Stimulated activated CD4-positive, alpha-beta T cell treated with anti-CD3 and anti-CD28 coated beads, TNF-alpha, amount 100 ng/mL, for 24 hours (primary cell): ENCODE measurements at places on chromosomes 6 and 20.

DNA sequence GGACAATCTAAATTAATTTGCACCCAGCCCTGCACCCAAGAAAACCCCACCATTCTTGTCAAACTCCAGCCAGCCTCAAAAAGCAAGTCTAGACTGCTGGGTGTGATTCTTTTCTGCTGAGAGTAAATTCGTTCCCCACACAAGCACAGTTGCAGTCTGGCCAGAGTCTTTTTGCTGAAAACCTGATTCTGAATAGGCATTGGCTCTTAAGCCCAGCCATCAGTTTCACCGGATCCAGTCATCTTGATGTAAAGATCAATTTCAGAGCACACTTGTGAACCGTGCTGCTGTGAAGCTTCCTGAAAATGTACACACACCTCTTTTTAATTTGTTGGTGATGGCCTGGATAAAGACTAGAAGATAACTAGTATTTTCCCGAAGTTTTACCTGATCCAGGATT lies 159.4 kb upstream of the GGTLC1 start:
- no peak for DNase-seq

GRCh38 chr6:116280161-116280932 lies 617 bp upstream of the TSPYL1 start:
- no peak for DNase-seq

DNA sequence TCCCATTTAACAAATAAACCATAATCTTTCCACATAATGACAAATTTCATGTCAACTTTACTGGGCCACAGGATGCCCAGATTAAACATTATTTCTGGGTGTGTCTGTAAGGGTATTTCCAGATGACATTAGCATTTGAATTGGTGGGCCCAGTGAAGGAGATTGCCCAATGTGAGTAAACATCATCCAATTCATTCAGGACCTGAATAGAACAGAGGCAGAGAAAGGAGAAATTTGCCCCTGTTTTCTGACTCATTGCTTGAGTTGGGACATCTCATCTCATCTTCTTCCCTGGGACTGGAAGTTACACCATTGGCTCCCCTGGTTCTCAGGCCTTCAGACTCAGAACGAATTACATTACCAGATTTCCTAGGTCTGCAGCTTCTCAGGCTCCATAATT lies 142.9 kb downstream of the TPBG start:
- DNase-seq = no peak

DNA sequence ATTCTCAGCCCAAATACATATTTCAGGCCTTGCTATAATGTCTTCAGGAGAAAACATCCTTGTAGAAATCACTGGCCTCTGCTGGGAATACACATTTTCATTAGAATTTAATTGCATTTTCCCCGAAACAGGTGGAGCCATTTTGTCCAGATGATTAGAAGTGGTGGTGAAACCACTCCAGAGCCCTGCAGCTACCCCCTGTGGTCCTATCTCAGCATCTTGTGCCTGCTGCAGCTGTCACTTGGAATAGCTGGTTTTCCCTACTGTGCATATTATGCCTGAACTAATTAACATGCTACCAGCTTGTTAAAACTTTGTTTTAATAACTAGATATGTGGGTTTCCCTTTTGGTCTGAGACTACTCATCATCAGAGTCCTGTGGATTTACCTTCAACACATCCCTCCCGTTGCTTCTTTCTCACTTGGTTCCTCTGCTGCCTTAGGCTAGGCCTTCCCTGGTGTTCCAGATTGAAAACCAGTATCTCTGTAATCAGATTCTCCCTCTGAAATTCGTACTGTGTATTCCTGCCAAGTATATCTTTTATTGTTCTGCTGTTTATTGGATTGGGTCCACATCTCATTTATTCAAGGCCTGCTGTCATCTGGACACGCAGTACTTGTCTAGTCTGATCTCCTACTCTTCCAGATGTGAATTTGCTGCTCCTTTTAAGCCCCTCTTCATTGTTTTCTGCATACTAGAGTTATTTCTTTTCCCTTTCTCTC lies 15.2 kb downstream of the DNAH8 start:
- DNase-seq = no peak

DNA sequence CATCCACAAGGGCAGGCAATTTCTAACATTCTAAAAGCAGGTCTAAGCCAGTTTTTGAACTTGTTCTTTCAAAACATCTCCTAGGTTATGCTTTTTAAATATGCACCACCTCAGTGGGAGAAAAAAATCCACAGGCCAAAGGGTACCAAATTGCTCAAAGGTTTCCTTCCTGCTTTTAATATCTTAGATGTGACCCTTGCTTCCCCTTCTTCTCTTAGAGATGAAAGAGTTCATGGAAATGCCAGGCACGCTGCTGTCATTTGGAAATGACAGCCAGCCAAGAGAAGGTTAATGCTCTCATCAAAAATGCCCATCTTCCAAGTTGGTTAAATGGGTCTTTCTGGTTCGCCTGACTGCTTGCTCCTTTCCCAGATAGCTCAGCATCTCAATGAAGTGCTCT lies 497.1 kb downstream of the CD83 start:
- DNase-seq = no peak

DNA sequence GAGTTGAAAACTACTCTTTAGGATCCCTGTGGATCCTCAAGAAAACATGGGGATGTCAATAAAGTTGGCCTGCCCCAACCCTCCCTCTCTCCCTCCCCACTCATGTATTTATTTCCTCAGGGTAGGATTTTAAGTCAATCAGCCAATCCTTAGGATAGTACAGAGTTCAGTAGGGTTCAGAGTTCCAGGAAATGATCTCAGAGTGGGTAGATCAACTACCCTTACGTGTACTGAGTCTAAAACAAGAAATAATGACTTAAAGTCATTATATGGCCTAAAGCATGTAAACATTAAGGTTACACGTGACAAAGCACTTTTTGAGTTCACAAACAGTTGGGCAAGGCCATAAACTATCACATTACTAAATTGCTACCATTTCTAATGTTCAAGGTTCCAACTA lies 47.2 kb upstream of the REV3L start:
- no peak for DNase-seq

DNA sequence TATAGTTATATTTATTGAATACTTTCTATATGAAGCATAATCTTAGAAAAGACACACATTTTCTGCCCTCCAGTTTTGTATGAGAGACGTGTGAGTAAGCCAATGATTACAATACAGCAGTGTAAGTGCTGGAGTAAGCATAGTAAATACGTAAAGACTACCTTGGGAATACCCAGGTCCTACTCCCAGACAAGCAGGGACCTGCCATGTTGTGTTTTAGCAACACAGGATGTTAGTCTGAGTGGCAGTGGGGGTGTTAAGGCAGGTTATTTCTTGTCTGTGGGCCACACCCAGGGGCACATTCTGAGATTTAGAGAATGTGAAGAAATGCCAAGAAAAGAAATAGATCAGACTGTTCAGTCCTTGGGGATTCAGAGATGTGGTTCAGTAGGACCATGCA lies 34.3 kb upstream of the RNF144B start:
- no peak for DNase-seq

- DNase-seq = no peak
Observed at GRCh38 chr6:73569121-73569520, 48.3 kb upstream of the EEF1A1 start.

DNA sequence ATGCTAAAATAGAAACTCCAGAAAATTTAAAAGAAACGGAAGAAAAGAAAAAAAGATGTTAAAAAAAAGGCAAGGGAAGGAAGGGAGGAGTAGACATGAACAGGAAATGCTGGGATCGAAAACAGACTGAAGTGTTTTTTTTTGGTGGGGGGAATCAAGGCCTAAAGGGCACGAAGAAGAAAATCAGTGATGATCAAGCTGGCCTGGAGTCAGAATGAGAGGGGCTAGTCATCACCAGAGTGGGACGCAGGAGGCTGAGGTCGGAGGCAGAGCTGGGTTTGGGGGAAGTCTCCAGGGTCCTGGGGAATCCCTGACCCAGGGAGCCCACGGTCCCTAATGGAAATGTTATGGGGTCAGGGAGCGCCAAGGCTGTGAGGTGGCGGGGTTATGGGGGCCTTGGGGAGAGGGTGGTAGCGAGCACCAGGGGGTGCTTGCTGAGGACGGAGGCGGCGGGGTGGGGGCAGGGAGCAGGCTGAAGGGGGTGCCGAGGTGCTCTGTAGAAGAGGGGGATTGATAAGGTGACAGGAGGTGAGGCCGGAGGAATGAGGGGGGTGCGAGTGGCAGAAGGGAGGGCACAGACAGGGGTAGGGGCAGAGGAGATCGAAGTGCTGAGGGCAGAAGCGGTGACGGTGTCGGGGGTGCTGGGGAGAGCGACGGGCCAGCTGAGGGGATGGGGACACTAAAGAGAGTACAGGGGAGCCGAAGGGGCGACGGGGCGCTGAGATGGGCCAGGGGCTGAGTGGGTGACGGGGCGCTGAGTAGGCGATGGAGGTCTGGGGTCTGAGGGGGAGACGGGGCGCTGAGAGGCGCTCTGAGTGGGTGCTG lies 684 bp downstream of the ZNFX1 start:
- no peak for DNase-seq

- no peak for DNase-seq
Observed at GRCh38 chr6:20487669-20488375, 46.4 kb upstream of the CDKAL1 start.

DNA sequence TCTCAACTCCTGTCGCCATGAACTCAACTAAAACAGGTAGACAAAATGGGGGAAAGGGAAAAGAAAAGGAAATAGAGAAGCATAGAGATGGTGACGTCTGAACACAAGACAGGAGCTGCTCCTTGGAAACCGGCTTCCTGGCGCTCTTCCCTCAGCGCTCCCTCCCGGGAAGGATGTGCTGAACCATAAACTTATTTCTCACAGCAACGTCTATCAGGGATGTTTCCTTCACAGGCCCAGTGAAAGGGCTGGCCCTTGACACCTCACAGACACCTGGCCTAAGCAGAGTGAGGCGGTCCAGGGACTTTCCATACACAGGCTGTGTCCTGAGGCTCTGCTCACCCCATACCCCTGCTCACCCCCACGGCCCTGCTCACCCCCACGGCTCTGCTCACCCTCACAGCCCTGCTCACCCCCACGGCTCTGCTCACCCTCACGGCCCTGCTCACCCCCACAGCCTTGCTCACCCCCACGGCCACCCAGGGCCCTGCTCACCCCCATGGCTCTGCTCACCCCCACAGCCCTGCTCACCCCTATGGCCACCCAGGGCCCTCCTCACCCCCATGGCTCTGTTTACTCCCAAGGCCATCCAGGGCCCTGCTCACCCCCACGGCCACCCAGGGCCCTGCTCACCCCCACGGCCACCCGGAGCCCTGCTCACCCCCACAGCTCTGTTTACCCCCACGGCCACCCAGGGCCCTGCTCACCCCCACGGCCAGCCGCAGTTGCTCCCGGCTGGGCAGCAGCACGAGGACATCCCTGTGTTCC lies 653 bp downstream of the FRMD1 start:
- no peak for DNase-seq

GRCh38 chr6:32973144-32974015 lies 5.0 kb downstream of the BRD2 start:
- peak; percentile 49 for DNase-seq

DNA sequence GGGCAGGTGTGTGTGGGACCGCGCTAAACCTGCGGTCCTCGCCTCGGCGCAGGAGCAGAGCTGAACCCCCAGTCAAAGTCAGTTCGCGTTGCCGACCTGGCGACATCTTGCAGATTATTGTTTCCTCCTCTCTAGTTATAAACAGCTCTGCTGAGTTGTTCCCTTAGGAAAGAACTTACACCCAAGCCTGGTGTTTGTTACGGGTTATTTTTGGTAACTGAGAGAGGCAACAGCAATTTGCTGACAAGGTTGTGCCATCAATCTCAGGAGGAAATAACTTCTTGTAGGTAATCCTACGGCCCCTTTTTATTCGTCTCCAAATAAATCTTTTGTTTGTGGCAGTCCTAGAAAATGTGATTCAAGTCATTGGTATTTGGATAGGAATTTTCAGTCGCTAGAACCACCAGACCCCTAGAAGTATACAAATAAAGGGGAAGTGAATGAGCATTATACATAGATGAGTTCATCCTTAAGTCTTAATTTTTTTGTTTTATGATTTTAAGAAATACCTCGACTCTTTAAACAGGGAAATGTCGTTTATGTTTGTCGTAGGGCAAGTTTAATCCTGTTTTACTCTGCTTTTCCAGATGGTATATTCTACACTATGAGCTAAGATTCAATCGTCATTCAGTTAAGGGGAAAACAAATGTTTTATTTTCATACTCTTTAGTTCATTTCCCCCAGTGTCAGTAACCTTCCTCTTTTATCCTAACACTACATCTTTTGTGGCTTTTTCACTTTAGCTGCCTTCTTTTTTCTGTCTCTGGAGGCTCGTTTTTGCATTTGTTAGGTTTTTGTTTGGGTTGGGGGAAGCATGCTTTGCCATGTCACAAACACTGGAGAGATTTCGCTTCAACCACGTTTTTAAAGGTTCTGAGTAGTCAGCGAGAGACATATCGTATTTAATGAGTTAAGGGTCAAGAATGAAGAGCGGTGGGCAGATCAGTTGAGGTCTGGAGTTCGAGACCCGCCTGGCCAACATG lies 1.2 kb downstream of the PM20D2 start:
- no peak for DNase-seq

DNA sequence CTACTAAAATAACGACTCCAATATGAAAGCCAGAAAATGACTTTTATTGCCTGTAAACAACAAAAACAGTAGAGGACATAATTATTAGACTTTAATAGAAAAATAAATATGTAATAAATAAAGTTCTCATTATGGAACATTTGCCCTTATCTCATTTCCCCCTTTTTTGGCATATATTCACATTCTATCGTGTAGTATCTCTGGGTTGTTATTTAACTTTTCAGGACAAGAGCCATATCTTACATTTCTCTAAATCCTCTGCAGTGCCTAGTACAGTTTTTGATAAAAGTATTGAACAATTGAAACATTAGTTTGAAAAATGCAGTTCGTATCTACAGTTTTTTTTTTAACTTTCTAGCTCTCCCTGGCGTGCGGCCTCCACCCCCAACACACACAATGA lies 442.0 kb upstream of the SOX4 start:
- DNase-seq = no peak

- no peak for DNase-seq
Observed at GRCh38 chr20:48489046-48489463, 338.7 kb downstream of the PREX1 start.

GRCh38 chr20:46085179-46085851 lies 4.4 kb downstream of the NCOA5 start:
- DNase-seq = no peak

DNA sequence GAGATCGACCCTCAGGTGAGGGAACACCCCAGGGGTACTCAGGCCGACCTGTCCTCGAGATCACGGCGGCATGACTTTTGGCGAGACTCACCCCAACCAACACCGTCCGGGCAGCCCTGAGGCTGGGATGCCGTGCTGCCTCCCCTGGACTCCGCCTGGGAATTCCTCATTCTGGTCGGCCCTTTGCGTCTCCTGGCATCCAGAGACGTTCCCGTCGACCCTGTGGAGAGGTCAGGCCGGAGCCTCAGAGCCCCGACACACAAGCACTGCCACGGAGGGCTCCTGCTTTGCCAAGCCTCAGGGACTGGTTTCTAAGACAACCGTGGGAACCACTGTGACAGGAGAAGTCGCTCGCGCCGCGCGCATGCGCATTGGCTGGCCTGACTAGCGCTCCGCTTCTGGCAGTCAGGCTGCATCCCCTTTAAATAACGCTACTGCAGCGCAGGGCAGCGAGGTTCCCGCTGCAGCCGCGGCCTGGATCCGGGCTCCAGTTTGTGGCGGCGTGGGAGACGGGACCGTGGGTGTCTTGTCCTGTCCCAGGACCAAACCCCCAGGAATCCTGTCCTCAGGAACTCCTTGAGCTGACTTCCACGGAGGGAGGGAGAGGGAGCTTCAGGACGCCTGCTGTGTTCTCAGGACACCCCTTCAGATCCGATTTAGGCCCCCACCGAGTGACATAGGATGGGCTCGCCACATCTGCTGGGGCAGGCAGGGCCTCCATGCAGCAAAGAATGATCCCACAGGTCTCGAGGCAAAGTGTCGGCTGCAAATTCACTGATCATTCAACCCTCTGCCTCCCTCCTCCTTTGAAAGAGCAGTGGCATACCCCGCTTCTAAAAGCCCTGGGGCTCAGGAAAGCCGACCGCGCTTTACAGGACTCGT lies 163.2 kb upstream of the ZNF337 start:
- peak; percentile 62 for DNase-seq
